Coronary artery (tissue), 2 donors: ENCODE measurements at places on chromosomes 1 and 21.

DNA sequence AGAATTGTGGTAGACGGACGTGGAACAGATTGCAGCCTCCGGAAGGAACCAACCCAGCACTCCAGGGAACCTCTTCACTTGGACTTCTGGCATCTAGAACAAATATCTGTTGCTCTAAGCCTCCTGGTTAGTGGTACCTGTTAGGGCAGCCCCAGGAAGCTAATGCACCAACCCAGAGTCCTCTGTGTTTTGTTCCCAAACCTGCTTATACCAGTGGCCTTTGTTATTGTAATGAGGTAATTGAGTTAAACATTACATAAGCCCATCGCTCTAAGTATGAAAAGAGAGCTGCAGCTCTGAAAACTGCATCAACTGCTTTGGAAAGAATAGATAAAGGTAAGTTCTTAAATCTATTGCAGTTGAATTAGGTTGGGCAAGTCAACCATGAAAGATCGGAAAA, 516.7 kb downstream of the NPHP4 start:
- no peak for DNase-seq

DNA sequence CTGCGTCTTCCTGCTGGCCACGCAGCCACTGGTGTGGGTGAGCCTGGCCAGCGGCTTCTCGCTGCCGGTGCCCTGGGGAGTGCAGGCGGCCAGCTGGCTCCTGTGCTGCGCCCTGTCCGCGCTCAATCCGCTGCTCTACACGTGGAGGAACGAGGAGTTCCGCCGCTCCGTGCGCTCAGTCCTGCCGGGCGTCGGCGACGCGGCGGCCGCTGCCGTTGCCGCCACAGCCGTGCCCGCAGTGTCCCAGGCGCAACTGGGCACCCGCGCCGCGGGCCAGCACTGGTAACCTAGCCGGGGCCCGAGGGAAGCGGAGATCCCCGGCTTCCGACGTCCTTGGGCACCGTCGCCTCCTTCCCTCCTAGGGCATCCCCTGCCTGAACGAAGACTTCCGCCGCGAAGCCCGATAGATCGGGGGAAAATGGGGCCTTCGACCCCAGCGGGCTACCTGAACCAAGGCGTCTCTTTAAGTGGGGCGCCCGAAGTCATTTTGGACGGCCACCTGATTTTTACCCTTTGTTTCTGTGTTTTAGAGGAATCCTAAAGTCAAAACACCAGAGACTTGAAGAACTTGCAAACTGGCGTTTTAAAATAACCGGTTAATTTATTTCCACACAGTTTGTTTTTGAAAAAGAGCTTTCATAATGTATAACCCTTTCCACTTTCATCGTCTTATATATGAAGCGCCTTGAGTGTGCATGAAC, 2.0 kb downstream of the GPR88 start:
- DNase-seq: no peak

DNA sequence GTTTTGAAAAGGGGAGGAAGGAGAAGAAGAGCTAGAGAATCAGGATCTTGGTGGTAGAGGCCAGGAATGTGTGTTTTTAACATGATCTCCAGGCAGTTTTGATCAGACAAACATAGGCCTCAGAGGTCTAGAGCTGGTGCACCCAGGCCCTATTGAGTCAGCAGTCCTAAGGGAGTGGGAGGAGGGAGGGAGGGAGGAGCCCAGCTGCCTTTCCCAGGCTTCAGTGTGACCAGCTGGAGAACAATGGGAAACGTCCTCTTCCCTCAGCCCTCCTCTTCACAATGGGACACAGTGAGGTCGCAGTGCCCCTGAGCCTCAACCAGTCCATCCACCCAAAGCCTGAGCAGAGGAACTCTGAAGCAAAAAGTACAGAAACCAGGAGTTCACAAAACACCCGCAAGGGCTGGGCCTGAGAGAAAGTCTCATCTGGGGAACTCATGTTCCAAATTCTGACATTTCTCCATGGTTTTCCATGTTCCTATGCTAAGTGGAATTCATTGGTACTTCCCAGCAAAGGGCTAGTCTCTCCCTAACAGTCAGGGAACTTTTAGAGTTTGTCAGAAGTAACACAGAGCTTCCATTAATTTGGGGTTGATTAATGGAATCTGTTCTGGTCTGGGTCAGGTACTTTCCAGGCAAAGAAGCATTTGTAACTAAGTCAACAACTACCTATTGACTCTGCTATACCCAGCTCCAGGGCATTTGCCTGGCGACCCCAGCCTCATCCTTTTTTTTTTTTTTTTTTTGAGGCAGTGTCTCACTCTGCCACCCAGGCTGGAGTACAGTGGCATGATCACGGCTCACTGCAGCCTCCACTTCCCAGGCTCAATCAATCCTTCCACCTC, 37.5 kb downstream of the ELAPOR1 start:
- no peak for DNase-seq

DNA sequence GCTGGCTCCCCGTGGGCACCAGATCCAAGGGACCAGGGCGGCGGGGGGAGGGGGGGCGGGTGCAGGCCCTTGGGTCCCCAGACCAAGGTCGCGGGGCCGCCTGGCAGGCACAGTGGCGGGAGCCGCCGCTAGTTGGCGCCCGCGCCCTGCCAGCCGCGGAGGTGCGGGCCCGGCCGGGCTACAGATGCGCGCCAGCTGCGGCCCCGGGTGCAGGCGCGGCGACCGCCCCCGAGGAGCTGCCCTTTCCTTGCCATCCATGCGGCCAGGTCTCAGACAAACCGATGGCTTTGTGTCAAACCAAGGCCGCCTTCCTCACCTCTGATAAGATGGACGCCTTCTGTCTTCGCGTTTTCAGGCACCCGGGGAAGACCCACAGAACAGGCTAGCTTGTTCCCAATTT, 2.2 kb upstream of the RUNX3 start:
- no peak for DNase-seq

- no peak for DNase-seq
Measured at GRCh38 chr21:35400233-35400939, 351.3 kb upstream of the RUNX1 start.

DNA sequence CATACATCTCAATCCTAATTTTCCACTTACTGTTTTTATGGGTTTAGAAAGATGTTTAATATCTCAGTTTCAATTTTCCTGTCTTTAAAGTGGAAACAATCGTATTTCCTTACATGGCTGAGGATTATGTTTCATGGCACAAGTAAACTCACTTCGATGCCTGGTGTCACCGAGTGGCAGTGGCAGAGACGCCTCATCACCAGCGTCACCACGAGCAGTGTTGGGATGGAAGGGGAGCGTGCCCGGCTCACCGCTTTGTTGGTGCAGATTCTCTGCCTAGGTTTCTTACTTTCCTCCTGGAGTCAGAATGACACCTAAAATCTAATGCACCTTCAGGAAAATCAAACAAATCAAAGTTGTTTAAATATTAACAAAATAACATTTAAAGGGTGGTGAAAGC, 48.2 kb upstream of the DIP2A start:
- no peak for DNase-seq

DNA sequence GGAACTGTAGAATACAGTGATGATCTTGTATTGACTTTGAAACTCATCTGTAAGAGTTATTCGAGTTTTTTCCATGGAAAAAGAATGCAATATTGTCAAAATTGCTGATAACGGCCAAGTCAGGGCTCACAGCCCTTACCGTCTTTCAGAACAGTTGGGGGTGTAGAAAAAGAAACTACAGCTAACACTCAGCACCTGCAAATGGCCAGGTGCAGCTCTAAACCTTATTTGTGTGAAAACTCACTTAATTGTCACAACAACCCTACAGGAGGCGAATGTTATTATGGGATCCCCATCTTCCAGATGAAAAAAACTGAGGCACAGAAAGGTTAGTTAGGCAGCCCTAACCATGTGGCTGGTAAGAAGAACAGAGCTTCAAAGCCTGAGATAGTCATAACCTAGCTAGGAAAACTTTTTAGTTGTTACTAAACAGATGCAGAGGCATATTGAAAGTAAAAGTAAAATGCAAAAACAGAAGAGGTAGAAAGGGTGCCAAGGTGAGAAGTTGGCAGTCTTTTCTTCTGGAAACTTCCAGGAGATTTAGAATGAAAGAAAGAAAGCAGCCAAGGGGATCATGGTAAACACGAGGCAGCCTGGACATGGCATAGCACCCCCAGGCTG, 76.4 kb downstream of the DSCAM start:
- no peak for DNase-seq

GRCh38 chr1:117060441-117061317, 553 bp downstream of the TTF2 start:
- no peak for DNase-seq

DNA sequence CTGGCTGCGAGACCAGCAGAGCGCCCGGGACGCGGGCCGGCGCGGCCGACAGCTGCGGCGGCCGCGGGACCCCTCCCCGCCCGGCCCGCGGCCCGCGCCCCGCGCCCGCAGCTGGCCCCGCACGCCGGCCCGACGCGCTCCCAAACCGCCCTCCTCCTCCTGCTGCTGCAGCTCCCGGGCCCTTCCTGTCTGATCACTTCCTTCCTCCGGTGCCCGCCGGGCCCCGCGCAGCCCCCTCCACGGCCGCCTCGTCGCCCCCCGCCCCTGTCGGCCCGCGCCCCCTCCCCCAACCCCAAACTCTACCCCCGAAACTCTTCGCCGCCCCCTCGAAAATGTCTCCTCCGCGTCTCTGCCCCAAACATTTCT, 594 bp downstream of the LUZP1 start:
- DNase-seq: no peak

DNA sequence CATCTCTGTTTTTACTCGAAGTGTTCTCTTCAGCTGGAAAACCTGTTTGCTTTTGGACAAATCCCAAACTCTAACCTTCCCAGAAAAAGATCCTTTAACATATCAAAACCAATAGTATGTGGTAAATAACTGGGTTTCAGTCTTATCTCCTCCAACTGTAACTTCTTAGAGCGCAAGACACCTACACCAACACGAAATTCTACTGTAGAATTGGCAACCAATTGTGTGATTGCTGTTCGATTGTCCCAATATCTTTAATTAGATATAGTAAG, 5.8 kb upstream of the MPZL1 start:
- DNase-seq: no peak

DNA sequence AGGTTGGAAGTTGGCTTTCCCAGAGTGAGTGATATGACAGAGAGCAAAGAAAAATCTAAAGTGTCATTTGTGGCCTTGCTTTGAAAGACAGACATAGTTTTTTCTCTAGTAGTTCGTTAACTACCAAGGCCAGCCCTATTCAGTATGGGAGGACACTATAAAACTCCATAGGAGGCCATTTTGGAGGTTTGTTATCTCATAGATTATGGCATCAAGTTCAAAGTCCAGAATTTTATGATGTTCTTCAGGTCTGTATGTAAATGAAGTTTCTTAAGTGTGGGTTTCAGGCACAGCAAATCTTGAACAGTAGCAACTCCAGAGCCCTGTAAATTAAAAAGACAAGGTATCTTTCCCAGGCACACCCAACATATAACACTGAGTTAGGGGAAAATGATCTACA, 437.1 kb downstream of the PLPP3 start:
- no peak for DNase-seq

DNA sequence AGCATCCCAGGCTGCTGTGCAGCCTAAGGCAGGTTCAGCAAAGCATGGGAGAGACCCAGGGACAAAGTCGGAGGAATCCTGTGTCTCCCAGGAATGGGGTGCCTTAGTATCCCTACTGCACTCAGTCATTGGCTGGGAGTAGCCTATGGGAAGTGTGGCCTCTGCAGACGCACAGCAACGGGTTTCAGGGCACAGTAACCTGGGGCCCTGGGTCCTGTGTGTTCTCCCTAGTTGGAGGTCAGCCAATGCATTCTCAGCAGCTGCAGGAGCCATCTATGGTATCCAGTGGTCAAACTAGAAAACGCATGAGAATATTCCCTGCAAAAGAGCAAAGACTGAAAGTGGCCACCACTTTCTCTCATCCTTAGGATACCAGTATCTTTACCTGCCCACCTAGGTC, 13.7 kb upstream of the C1orf21 start:
- DNase-seq: no peak

GRCh38 chr1:7641587-7642417, 129.3 kb upstream of the VAMP3 start:
- no peak for DNase-seq

GRCh38 chr1:239909898-239910297, 181.8 kb upstream of the FMN2 start:
- DNase-seq: no peak

- no peak for DNase-seq
Measured at GRCh38 chr1:19612530-19612929, 31.6 kb upstream of the NBL1 start.

GRCh38 chr1:26555550-26555981, 26.0 kb downstream of the RPS6KA1 start:
- no peak for DNase-seq

- no peak for DNase-seq
Measured at GRCh38 chr1:221397141-221397540, 344.7 kb downstream of the DUSP10 start.

- no peak for DNase-seq
Measured at GRCh38 chr21:37758982-37759381, 157.3 kb downstream of the KCNJ6 start.

DNA sequence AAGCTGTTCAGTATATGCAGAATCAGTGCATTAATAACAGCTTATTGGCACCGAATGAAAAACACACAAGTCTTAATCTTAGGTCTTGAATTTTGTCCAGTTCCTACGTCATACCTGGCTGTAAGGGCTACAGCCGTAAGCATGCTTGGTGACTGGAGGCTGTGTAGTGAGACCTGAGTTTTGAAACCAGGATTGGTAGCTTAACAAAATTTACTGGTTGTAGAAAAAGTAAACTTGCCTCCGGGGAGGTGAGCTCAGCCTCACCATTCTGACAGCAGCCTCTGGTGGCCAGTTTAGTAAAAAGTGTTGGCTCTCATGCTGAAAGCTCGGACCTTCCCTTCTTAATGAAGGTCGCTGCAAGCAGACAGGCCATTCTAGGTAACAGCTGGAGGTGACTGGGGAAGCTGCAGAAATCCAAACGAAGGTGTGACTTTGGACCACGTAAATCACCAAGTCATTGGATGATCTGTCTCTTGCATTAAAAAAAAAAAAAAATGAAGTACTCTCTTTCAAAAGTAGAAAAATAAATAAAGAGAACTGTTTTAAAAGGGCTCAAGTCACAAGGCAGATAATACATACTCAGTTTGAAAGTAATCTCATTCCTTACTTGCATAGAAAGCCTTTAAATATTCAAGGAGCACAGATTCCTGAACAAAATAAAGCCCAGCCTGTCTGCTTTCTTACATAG, 48.9 kb downstream of the HLCS start:
- no peak for DNase-seq

DNA sequence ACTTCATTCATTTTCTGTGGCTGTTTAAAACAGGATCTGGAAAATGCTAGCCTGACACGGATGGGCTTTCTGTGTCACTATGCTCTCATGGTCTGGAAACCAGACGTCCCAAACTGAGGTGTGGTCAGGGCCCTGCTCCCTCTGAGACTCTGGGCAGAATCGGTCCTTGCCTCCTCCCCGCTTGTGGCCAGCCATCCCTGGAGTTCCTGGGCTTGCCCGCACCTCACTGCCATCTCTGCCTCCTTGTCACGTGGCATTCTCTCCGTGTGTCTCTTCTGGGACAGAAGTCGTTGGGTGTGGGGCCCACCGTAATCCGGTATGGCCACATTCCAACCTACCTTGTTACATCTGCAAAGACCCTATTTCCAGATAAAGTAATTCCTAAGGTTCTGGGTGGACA, 10.1 kb upstream of the ACTRT2 start:
- DNase-seq: no peak

GRCh38 chr1:112629256-112629655, 9.6 kb downstream of the CAPZA1 start:
- DNase-seq: no peak
